ENCODE measurements at places on chromosomes 12 and 14.

DNA sequence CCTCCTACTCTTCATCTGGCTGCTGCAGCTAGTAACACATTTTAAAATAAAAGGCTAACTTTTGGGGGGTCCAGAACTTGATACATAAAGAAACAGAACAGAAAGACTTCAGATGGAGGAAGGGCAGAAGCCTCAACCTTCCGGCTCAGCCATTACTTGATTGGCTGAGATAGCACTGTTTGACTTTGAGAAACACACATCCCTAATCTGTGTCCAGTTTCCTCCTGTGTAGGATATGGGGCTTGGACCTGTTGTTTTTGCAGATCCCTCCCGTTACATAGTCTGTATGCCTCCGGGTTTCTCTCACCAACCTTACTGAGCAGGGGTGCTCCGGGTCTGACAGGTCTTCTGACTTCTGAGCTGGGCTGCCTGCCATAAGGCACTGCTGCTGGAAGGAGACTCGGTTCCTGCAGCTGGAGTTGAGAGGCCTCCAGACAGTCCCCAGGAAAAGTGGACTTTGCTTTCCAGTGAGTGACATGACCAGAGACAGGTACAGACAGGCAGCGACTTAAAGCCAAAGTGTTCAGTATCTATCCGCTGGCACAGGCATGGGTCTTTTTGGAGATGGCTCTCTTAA, 8.3 kb upstream of the ZNF641 start:
- DNase-seq, result no peak

GRCh38 chr12:52377266-52377665, 8.2 kb downstream of the KRT84 start:
- DNase-seq, result no peak

DNA sequence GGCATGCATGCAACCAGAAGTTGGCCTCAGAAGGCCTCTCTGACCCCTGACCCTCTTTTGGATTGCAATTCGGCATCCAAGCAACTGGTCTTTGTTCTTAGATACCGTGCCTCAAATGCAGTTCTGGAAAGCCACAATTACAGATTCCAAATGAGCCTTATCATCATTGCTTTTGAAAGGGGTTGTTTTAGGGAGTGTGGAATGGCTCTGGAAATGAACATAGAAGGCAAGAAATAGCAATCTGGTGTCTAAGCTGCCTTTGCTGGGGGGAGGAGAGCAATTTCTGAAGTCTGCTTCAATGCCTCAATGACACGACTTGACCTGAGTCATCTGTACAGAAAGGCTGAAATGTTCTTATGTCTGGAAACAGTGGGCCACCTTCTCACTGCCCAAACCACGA, 250.1 kb downstream of the NUAK1 start:
- DNase-seq, result no peak

- no peak for DNase-seq
These were observed 830.1 kb upstream of the MGAT4C start for GRCh38 chr12:87086118-87086891.

DNA sequence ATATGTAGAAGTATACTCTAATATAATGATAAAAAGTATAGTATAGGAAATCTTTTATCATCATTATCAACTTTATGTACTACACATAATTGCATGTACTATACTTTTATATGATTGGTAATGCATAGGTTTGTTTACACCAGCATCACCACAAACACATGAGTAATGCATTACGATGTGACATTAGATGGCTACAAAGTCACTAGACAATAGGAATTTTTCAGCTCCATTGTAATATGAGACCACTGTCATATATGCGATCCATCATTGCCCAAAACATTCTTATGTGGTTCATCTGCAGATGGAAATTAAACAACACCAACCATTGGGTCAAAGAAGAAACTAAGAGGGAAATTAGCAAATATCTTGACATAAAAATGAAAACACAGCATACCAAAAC, 4.4 kb downstream of the ADAM20 start:
- DNase-seq, result no peak

DNA sequence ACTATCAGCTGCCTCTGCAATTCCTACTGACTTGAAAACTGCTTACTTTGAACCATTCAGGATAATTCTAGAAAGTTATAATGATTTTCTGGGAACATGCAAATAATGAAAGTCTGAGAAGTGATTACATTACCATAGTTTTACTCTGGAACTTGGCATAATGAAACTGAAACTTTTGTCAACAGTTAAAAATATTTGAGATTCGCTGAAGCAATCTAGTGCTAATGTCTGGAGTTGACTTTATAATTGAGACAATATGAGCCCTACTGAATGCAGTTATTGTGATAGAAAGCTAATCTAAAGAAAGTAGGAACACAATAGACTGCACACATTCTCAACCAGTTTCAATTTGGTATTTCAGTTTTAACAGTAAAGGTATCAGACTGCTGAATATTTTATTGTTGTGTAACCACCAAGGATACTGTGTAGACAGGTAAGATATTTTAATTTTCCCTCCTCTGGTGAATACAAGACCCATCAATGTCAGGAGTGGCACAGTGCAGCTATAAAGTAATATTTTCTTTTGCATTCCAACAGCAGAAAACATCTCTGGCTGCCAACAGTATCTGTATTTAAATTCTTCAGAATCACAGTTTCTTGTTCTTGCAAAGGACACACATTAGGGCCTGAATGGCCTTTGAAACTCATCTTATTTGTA, 483.5 kb downstream of the ATP23 start:
- DNase-seq, result no peak

GRCh38 chr14:84250893-84251292, 1279.1 kb upstream of the FLRT2 start:
- no peak for DNase-seq

- DNase-seq, result no peak
These were observed 421 bp downstream of the RTL1 start for GRCh38 chr14:100903134-100903468.

- DNase-seq, result no peak
These were observed 172.0 kb upstream of the FRMD6 start for GRCh38 chr14:51479584-51480325.

- DNase-seq, result no peak
These were observed 11.4 kb downstream of the FERMT2 start for GRCh38 chr14:52939427-52939826.

GRCh38 chr12:116385486-116386217, 108.2 kb upstream of the MED13L start:
- no peak for DNase-seq

- DNase-seq, result no peak
These were observed 16.3 kb downstream of the BORCS5 start for GRCh38 chr12:12372946-12373722.

GRCh38 chr12:59717436-59717835, 121.6 kb downstream of the SLC16A7 start:
- no peak for DNase-seq

DNA sequence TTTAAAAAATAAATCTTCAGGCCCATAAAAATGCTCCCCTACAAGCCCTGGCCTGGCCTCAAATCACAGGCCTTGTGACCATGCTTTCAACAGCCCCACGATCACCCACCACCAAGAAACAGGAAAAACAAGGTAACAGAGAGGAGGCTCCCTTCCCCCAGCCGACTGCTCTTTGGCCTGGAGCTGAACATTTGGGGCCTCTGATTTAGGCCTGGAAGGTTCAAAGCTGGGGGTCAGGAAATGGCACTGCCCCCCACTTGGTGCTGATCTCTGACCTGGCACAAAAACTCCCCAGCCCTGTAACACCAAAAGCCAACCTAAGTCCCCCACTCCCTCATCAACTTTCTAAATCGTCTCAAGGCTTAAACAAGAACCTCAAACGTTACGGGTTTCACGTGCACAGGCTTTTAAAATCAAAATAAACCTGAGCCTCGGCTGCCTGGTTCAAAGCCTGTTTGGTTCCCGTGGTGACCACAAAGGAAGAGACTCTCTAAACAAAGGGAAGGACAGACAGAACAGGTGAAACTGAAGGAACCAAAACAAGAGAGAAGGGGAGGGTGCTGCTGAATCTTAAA, 9.0 kb downstream of the ACTN1 start:
- DNase-seq, result no peak
